ENCODE measurements at places on chromosomes 1 and 21.
A peak's percentile ranks its signal among the peaks of the same experiment; 100 is the strongest.

- no peak for DNase-seq
Measured at GRCh38 chr1:112358061-112358770, 37.8 kb upstream of the CTTNBP2NL start.

GRCh38 chr1:221069178-221069903 is 190.1 kb downstream of the HLX start:
- DNase-seq, result no peak

DNA sequence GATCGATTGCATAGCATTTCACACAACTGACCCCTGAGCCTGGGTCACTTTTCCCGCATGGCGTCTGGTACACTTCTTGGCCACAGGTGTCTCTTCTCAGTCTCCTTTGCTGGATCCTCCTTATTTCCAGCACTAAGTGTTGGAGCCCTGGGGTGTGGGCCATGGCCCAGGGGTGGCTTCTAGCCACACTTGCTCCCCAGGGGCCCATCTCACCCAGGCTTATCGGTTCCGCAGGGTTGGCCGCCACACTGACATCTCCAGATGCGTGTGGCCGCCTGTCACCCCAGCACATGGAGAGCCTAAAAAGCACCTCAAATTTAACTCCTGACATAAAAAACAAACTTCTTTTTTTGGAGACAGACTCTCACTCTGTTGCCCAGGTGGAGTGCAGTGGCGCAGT is 2.4 kb downstream of the THAP3 start:
- DNase-seq, result no peak

DNA sequence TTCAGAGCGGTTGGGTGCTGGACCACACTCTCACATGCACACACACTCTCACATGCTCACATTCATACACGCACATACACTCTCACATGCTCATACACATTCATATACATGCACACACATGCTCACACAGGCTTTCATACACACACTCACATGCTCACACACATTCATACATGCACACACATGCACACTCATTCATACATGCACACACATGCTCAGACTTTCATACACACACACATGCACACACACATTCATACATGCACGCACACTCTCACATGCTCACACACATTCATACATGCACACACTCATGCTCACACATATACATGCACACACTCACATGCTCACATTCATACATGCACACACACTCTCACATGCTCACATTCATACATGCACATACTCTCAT is 6.0 kb upstream of the CD55 start:
- no peak for DNase-seq

DNA sequence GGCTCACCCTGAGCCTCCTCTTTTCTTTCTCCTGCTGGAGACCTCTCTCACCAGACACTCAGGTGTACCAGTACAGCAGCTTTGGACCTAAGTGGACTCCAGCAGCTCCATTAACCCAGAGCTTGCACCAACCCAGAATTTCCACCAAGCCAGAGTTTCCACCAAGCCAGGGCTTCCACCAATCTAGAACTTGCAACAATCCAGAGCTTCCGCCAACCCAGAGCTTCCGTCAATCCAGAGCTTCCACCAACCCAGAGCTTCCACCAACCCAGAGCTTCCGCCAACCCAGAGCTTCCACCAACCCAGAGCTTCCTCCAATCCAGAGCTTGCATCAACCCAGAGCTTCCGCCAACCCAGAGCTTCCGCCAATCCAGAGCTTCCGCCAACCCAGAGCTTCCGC is 23.2 kb downstream of the CRYAA start:
- no peak for DNase-seq

- DNase-seq, result no peak
Measured at GRCh38 chr1:145926686-145927062, 610 bp downstream of the RBM8A start.

GRCh38 chr1:89516055-89516454 is 8.6 kb upstream of the LRRC8B start:
- DNase-seq, result no peak

DNA sequence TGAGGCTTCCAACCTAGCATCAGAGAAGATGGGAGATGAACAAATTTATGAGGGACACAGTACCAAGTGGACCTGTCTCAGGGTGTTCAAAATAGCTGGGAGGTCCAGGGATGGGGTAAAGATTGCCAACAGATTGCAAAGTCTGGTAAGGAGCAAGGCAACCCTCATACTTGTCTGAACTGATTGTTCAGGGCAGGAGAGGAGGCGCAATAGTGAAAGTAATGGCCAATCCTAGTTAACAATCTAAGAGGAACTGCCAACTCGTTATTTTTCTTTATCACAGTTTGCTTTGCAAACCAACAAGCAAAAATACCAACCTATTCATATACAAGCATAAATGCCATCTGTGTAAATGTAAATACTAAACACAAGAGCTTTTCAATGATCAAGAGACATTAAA is 78.4 kb upstream of the S1PR1 start:
- DNase-seq, result no peak

DNA sequence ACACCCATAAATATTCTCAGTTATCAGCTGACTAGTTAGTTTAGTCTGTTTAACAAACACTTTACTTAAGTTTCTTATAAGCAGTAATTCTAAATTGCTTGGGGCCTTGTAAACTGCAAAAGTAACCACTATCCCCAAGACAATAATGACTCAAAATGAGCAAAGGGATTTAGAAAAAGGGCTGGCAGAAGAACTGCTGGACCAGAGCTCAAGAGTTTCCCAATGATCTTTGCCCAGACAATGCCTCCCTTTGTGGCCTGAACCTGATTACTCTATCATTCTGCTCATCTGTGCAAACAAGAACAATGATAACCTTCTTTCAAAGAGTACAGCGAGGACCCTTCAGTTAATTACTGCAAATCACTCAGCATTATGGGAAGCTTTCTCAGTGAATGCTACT is 123.5 kb downstream of the TIAM1 start:
- DNase-seq, result no peak

GRCh38 chr1:234069760-234070159 is 165.3 kb downstream of the SLC35F3 start:
- no peak for DNase-seq

GRCh38 chr1:74388855-74389254 is 123.6 kb downstream of the LRRC53 start:
- no peak for DNase-seq

DNA sequence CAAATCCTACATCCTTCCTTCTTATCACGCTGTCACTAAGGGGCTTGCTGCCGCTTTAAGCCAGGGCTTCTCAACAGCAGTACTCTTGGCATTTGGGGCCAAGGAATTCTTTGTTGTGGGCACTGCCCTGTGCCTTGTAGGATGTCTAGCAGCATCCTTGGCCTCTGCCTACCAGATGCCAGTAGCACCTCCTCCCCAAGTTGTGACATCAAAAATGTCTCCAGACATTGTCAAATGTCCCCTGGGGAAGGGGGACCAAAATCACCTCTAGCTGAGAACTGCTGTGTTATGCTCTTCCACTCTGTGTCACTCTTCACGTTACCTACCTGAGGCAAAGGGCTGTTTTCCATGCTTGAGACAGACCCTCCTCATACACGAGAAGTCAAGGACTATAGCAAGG is 400.3 kb upstream of the POU3F1 start:
- DNase-seq, result no peak

DNA sequence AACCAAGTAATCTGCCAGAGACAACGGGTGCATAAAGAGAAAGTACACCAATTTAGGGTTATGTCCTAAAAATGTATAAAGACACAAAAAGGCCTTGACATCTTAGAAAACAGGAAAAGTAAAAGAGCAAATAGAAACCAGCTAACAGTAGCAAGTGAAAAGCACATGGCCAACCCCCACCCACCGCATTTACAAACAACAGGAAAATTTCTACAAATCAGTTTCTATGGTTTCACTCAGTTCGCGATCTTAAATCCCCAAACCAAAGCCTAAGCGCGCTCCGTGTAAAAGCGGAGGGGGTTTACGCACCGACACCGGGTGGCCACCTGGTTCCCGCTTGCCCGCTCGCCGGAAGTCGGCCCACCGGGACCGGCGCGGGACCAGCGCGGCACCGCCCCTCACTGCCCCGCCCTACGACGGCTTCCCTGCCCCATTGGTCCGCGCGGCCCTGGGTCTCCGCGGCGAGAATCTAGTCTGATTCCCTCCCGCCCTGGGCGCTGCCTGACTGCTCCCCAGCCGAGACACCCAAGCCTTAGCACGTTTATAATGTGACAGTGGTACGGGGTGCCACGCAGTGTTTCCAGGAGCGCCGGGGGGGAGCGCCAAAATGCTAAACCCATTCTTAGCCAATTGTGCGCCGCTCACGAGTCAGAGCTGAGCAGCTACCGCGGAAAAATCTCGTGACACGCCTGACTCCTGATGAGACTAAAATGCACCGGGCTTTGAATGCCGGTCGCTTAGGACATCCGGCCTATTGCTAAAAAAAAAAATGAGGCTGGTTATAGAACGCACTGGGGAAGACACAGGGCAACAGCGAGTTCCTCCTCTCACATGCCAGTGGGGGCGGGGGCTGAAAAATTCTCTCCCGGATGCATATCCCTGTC is at the start of gene GART:
Gene GART, minus strand, starts transcription at position 362 of the 884 bp plus-strand sequence. CDS start 2,802 bp downstream, outside the sequence.
- peak; percentile 64 for DNase-seq
